Stimulated activated CD8-positive, alpha-beta memory T cell treated with anti-CD3 and anti-CD28 coated beads, Interleukin-15, amount 100 ng/mL, for 24 hours (primary cell): ENCODE measurements at places on chromosomes 4 and X.

- DNase-seq = no peak
These were observed 44.1 kb downstream of the LARP7 start for GRCh38 chr4:112680996-112681395.

DNA sequence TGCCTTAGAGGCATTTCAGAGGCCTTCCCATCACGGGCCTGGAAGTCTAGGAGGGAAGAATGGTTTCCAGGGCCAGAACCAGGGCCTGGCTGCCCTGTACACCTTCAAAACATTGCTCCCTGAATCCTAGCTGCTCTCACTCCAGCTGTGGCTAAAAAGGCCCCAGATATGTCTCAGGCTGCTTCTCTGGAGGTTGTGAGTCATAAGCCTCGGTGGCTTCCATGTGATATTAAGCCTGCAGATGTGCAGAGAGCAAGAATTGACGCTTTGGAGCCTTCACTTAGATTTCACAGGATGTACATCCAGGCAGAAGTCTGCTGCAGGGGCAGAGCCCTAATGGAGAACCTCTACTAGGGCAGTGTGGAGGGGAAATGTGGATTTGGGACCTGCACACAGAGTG lies 502.5 kb downstream of the GRXCR1 start:
- DNase-seq = no peak

DNA sequence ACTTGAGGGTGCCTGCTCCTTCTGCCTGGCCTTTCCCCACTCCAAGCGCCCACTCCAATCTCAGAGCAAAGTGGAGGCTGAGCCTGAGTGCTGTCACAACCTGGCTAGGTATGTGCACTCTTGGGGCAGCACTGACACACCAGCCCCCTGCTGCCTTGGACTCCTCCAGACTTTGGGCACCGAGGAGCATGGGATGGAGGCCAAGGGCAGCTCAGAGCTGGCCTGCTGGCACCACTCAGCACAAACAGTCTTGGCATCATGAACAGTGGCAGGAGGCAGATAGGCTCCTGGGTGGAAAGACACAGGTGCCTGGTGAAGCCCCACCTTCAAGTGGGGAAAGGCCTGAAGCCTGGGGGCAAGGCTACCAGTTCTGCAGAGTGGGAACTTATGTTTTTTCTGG lies 91.8 kb downstream of the KCNIP4 start:
- DNase-seq = no peak

GRCh38 chr4:158667651-158668198 lies 4.0 kb downstream of the C4orf46 start:
- no peak for DNase-seq

- DNase-seq = no peak
These were observed 822 bp upstream of the SGMS2 start for GRCh38 chr4:107823870-107824349.

GRCh38 chrX:11629593-11630211 lies 36.0 kb downstream of the ARHGAP6 start:
- DNase-seq = no peak

- DNase-seq = no peak
These were observed 154.2 kb downstream of the NPNT start for GRCh38 chr4:106049490-106049889.

DNA sequence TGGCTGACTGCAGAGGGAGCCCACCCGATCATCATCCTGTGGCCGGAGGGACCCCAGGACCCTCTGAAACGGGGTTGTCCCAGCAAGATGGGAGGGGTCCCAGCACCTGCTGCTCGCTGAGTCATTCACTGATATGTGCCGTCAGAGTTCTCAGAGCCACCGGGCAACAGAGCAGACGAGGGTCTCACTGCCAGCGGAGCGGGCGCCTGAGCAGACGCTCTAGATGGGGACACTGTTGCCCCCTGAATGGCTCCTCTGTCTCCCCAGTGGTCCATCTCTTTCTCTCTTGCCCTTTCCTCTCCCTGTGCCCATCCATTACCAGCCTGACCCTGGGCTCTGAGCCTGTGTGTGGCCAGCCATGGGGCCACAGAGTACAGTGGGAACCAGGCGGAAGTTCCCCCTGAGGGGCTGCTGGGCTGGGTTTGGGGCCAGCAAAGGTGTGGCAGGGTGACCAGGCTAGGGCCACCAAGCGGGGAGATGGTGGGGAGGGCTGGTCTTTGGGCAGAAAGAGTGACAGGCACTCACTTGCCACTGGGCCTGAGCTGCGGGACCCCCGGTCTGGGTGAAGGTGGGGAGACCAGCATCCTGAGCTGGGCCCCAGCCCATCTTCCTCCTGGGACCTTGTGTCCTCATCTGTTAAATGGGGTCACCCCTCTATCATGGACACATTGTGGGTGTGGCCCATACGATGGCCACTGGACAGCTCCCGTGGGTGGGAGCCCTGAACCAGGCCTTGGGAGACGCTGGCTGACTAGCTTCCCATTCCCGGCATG lies 90.9 kb downstream of the HMX1 start:
- no peak for DNase-seq

- DNase-seq = no peak
These were observed 33.1 kb upstream of the RBPJ start for GRCh38 chr4:26287756-26288155.

GRCh38 chr4:1417522-1418390 lies 11.5 kb upstream of the NKX1-1 start:
- DNase-seq = no peak

DNA sequence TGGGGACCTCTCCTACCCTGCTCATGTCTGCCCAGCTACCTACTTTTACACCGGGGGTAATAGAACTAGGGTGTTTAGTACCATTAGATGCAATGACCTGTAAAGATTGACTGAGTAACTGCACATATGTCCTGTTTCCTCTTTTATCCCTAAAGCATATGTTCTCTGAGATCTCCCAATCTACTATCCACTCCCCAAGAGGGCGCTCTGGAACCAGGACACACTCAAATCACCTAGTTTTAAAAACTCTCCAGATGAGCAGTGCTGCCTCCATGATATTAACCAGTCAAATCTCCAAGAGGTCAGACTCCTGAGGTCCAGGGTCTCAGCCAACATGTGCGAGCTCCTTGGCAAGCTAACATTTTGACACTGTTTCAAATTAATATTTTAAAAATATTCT lies 87.0 kb upstream of the TSPAN5 start:
- DNase-seq = no peak

- DNase-seq = no peak
These were observed 37.7 kb downstream of the SLC25A5 start for GRCh38 chrX:119505945-119506344.

GRCh38 chrX:46954716-46955115 lies 42.5 kb downstream of the JADE3 start:
- DNase-seq = no peak

DNA sequence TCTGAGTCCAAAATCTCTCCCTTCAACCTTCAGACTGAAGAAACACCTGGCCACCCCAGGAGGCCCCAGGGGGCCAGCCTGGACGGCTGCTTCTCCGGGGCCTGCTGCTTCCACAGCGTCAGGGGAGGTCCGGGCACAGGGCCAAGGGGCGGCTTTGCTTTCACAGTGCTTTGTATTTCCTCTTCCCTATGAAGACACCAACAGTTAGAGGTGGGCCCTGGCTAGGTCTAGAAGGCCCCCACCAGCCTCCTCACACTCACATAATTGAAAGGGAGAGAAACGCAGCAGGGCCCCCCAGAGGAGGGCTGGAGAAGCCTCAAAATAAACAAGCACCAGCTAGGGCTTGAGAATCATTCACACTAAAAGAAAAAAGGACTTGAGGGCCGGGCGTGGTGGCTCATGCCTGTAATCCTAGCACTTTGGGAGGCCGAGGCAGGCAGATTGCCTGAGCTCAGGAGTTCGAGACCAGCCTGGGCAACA lies 17.8 kb downstream of the SCD5 start:
- no peak for DNase-seq

GRCh38 chr4:152348670-152349069 lies 187.2 kb downstream of the FBXW7 start:
- DNase-seq = no peak

GRCh38 chrX:78769946-78770345 lies 22.4 kb downstream of the LPAR4 start:
- DNase-seq = no peak

- DNase-seq = no peak
These were observed 104.9 kb downstream of the SLIT2 start for GRCh38 chr4:20356565-20356964.

DNA sequence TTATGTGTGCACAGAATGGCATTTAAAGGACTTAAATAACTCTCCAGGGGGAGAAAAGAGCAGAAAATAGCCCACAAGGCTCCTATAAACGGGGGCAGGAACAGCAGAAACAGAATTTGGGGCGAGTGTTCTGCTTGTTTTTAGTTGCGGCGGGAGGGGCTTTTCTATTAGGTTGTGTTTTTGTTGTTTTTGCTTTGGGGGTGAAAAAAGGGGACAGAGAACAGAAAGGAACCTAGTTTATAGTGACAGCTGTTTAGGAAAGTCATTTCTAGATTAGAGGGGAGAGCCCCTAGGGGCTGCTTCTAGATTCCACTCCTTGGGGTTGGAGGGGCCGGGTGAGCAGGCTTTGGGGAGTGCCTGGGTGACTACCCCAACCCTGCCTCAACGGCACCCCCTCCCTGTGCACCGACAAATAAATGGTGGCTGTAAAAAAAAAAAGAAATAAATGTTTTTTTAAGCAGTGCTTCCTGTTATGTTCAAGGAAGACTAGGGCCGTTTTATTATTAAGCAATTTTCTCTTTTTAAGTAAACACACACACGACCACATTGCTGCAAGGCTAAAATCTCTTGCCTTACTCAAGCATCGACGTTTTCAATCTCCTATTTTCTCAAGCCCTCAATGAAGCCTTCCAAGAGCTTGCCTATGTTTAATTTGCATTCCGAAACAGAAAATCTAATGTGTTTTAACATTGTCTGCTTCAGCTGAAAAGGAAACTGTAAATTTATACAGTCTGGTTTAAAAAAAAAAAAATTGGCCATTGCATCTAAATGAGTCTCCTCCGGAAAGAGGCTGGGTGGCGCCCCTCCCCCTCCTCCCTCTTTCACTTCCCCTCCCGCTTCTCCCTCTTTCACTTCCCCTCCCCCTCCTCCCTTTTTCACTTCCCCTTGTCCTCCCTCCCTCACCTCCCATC lies 123.3 kb upstream of the TBL1X start:
- DNase-seq = no peak

- no peak for DNase-seq
These were observed 2.5 kb downstream of the SLC25A4 start for GRCh38 chr4:185145572-185145971.

GRCh38 chrX:46665232-46666152 lies 91.9 kb downstream of the CHST7 start:
- no peak for DNase-seq

DNA sequence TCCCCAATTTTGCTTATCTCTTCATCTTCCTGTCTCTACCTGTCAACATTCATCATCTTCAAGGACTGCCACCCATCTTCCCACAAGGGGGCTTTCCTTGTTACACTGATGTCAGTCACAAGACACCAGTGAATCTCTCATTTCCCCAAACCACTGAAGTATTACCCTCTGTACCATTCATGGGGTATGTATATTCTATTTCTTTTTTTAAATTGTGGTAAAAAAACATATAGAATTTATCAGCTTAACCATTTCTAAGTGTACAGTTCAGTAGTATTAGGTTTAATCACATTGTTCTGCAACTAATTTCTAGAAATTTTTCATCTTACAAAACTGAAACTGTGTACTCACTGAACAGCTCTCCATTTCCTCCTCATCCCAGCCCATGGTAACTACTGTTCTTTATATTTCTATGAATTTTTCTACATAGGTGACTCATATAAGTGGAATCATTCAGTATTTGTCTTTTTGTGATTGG lies 98.6 kb downstream of the LARP7 start:
- no peak for DNase-seq

GRCh38 chr4:81152839-81153713 lies 61.9 kb downstream of the PRKG2 start:
- no peak for DNase-seq

GRCh38 chr4:76011700-76012387 lies 4.5 kb upstream of the CXCL9 start:
- no peak for DNase-seq

- no peak for DNase-seq
These were observed 32.2 kb upstream of the FAT1 start for GRCh38 chr4:186755550-186756519.

GRCh38 chr4:53987761-53988171 lies 76.6 kb downstream of the CHIC2 start:
- no peak for DNase-seq

DNA sequence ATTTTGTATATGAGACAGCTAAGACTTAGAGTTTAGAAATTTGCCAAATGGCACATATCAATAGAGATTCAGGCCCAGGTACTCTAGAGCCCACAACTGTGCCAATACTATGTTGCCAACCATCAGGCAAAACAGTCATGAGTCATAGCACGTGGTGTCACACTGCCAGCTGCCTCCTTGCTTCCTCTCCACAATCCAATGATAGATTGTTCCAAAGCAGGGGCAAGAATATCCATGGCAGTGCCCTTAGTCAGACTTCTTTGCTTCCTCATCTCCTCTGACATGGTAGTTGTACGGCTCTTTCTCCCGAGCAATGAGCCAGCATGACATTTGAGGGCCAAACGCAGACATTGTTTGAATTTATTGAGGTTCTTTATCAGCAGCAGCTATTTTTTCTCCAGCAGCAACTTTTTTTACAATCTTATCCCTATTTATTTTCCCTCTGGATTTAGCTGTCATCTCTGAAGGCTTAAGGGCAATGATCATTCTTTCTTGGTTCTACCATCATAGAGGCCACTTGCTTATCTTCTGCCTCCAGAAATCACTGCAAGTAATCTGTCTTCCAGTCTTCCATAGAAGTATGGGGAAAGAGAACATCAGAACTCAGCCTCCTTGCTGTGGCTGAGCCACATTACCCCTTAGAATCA lies 169.7 kb downstream of the COL4A6 start:
- no peak for DNase-seq

DNA sequence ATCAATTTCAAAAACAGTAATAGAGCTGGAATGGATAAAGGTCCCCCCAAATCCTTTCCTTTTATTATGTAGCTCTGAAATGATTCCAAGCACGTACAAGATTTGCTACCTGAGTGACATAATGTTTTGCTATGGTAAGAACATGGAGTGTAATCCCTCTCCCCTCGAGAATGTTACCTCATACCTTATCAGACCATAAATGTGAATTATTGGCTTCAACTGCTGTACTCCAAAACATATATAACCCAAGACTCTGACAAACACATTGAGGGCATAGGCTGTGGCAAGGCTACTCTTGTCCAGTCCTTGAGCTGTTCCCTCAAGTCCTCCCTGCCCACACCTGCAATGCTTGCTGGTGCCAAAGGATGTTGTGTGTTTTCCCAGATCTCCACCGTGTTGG lies 286.9 kb downstream of the KCTD8 start:
- DNase-seq = no peak

- DNase-seq = no peak
These were observed 44.0 kb downstream of the MGST2 start for GRCh38 chr4:139709660-139710059.

DNA sequence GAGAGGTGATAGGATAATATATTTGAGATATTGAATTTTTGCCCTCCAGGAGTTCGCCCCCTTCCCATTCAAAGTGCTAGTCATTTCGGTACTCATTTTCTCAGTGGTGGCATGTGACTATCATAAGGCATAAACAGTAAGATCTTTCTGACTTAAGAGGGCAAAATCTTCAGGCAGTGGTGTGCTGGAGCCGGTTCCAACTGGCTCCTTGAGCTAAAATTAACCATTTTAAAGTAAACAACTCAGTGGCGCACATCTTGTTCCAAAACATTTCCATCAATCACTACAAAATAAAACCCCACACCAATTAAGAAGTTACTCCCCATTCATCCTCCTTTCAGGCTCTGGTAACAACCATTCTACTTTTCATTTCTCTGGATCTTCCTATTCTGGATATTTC lies 43.3 kb downstream of the LUZP4 start:
- DNase-seq = no peak

- no peak for DNase-seq
These were observed 22.0 kb downstream of the NBDY start for GRCh38 chrX:56751071-56751470.
